ENCODE measurements at places on chromosomes 6 and 20.

DNA sequence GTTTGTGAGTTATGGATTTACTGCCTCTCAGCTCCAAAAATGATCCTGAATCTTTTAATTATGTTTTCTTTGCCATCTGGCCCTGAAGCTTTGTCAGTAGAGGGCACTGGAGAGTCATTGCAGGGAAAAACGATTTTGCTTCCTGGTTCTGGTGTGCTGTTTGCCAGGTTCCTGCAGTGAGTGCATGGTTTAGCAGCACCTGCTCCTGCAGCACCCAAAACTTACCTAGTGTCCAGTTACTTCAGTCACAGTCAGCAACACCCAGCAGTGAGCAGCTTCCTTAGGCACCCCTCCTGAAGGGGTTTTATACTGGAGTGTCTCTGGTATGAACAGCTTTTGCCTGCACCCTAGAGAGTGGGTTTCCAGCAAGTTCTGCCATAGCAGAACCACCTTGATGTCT lies 6.0 kb upstream of the TRIM26 start:
- DNase-seq: peak; percentile 58

DNA sequence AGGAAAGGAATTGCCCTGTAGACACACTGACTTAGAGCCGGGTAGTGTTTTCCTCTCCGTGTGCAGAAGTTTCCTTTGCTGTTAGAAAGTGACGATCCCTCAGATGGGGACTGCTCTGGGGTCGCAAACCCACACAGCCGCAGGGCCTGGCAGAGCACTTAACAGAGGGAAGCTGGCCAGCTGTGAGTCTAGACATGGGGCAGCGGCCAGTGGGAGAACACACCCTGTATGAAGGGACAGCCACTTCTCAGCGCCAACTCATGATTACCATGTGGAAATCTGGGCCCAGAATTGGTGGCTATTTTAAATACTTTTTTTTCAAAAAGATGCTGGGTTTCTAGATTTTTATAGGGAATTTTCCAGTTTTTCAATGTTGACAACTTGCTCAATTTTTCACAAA lies 39.4 kb downstream of the SLC9A8 start:
- no peak for DNase-seq

DNA sequence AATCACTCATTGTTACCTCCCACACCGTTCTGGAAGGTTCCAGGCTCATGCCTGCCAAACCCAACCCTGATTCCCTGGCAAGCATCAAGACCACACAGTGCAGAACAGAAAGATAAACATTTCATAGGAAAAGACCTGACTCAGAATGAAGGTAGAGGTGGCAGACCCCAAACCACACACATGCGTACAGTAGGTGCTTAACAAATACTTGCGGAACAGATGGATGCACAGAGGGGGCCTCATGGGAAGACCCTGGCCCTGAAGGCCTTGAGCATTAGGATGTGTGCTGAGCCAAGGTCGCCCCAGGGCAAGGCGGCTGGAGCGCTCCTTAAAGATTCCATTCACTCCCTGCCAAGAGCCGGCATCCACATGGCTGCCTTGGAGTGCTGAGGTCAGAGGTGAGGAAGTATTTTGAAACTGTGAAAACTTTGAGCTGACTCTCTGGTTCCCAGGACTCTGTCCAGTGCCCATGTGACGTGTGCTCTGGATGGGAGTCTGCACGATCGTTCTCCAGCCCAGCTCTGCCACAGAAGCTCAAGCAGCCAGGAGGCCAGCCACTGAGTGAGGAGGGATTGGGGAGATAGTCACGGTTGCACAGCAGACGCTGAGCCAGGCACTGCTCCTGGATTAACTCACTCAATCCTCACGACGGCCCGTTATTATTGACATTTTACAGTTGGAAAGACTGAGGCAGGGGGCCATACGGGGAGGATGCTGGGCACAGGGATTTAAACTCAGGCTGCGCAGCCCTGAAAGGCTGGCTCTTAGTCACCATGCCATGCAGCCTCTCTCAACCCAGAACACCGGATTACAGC lies 65.5 kb upstream of the AFDN start:
- DNase-seq: no peak

DNA sequence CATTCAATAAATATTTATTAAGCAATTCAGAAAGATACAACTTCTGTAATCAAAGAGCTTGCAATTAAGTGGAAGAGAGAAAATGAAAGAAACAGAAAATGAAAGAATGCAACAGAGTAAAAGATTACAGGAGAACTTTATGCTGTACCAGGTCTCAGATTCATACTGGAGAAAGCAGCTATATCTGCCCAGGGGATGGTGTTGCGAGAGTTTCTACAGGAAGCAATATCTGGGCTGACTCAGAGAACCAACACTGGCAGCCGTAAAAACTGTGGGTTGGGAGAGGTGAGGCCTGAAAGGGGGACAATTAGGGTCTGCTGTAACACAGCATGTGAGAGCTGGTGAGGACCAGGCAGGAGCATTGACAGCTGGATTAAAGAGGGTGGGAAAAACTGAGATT lies 256.7 kb upstream of the TCF21 start:
- DNase-seq: peak; percentile 51

- DNase-seq: no peak
Observed at GRCh38 chr20:41978246-41978790, 360.1 kb upstream of the CHD6 start.

DNA sequence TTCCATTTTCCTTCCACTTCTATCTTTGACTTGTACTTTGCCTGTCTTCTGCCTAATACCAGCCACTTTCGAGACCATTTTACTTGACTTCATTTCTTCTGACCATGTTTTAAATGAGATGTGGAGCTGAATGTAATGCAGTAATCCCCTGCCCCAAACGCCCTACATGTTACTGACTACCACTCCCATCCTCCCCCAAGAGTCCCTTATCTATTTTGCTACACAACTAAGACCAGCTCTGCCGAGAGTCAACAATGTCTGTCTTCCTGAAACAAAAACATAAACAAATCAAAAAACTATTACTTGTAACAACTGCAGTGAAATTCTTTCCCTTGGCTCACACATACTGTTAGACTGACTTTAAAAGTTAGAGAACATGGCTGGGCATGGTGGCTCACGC lies 27.1 kb upstream of the KIAA1586 start:
- no peak for DNase-seq

DNA sequence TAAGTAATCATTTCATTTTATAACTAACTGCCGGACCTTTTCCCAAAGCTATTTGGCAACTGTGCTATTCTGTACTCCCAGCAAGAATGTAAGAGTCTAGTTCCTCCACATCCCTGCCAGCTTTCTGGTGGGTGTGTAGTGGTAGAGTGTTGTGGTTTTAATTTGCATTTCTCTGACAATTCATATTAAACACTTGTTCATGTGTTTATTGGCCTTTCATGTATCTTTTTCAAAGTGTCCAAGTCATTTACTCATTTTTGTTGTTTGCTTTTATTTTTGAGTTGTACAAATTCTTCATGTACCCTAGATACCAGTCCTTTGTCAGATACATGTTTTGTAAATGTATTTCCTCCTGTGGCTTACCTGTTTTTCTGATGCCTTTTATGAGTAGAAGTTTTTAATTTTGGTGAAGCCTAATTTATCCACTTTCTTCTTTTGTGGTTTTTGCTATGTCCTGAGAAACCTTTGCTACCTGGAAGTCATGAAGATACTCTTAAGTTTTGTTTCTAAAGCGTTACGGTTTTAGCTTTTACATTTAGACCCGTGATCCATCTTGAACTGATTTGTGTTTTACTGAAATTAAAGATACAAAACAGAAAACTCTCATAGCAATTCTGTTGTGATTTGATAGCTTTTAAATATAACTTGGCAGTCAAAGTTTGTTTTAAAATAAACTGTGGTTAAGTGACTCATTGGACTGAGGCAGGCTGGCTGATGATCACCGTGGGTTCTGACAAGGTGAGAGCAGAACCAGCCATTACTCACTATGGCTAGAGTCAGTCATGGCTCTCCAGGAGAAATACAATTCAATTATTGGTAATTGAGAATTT lies 8.0 kb downstream of the MYLIP start:
- peak; percentile 88 for DNase-seq

- peak; percentile 66 for DNase-seq
Observed at GRCh38 chr6:158642097-158642601, 2.4 kb downstream of the DYNLT1 start.

Data from EH (cell line).